ENCODE measurements at places on chromosomes 1 and 21.

DNA sequence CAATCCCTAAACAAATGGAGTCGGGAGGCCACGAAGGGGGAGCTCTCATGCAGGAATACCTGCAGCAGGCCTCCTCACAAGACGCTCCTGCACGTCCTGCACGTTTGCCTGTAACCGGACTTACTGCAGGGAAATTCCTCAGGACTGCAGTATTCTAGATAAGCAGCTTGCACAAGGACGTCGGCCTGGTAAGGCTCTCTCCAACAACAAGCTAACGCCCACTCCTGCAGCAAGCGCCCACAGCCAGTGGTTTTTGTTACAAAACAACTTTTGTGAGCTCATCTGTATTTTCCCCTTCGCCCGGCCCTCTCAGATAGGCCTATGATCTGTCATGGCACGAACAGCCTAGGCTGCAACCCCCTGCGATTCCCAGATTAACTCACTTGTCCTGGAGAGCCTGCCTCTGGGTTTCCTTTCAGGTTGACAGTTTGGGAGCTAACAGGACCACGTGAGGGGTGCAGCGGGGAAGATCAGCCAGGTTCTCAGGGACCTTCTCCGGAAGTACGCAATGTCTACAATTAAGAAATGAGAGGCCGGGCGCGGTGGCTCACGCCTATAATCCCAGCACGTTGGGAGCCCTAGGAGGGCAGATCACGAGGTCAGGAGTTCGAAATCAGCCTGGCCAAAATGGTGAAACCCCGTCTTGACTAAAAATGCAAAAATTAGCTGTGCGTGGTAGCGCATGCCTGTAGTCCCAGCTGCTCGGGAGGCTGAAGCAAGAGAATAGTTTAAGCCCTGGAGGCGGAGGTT is 921 bp upstream of the MIB2 start:
- DNase-seq = peak; percentile 39

GRCh38 chr1:59596956-59597355 is 217.8 kb upstream of the HOOK1 start:
- DNase-seq = no peak

GRCh38 chr1:155696524-155696923 is 7.6 kb downstream of the DAP3 start:
- no peak for DNase-seq

GRCh38 chr1:25529518-25530185 is 13.8 kb upstream of the LDLRAP1 start:
- DNase-seq = no peak

DNA sequence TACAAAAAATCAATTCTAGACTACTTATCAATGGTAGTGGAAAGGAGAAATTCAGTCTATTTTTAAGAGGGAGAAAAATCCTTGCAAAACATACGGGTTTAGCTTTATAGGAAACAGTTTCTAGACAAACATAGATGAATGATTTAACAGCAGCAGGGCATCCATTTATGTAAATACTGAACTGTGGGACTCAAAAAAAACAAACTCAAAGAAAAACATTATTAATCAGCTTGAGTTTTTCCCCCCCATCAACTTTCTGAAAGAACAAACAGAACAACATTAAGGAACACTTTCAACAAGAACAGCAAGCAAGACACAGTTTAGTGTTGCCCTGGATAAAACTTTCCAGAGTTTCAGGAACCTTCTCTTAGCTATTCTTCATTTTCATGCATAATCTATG is 147.3 kb upstream of the KCNK2 start:
- no peak for DNase-seq

GRCh38 chr1:182279724-182280503 is 111.7 kb downstream of the GLUL start:
- DNase-seq = no peak

DNA sequence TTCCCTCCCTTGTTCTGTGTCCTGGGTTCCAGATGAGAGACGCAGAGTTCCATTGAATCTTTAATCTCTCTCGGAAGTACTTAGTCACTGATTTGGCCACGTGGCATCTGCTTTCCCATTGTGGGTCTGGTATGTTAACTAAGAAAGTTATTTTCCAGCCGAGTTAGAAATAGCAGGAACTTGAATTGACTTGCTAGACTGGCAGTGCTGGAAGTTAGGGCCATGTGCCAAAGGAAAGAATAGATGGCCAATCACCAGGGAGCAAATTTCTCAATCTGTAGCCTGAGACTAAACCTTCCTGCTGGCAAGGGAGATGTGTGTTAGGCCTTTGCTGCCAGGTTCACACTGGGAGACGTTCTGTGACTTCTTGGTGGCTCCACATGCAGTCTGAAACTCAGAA is 24.2 kb upstream of the SLFNL1 start:
- no peak for DNase-seq

- DNase-seq = no peak
These were observed 9.5 kb downstream of the JAK1 start for GRCh38 chr1:64956733-64957441.

DNA sequence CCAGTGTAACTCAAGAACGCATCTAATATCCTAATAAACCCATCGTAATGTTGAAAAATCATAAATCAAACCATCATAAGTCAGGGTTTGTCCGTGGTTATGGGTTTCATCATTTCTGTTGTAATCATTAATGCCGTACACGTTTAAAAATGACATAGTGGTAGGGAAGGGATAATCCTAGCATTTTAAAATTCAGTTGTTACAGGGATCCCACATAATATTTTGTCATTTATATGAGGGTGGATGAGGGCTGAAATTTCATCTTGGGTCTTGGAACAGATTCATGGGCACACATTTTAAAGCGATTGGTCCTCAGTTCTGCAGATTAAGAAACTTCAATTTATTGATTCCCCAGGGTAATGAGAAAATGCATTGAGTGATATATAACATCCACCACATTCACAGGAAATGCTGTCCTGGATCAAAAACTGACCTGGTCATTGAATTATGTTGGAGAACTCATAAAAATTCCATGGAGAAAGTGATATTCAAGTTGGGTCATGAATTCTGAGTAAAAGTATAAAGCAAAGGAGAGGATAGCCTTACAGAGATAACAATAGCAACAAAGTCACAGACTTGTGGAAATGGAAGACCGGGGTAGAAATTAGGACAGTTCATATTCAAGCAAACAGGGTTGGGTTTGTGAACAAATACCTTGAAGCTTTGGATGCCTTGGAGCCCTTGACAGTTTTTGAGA is 1527.3 kb upstream of the TPTE start:
- no peak for DNase-seq

GRCh38 chr1:24319962-24320361 is 805 bp downstream of the GRHL3 start:
- DNase-seq = no peak

GRCh38 chr1:2275796-2276536 is 47.8 kb downstream of the SKI start:
- DNase-seq = no peak

GRCh38 chr1:228765168-228765946 is 30.1 kb downstream of the RHOU start:
- DNase-seq = no peak

- DNase-seq = no peak
These were observed 899.2 kb downstream of the NCAM2 start for GRCh38 chr21:21897275-21897883.

- no peak for DNase-seq
These were observed 5.7 kb upstream of the MATN1 start for GRCh38 chr1:30728832-30729638.

GRCh38 chr1:101028466-101028865 is 2.9 kb upstream of the DPH5 start:
- DNase-seq = no peak

DNA sequence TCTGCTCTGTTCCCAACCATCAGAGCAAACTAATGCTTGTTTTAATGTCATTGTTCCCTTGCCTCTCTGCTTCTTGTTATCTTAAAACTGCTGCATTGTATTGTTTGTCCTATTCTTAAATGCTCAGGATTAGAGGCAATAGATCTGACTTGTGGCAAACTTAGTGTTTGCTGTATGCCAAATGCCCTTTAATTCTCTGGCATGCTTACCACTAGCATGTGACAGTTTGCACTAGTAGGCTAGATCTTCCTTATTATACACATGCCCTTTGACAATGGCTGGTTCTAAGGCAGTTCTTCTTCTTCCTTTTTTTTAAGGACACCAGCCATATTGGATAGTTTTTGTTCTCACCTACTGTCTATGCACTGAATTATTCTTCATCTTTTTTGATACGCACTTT is 30.1 kb downstream of the PALMD start:
- no peak for DNase-seq

GRCh38 chr1:56065729-56066128 is 513.6 kb downstream of the PLPP3 start:
- no peak for DNase-seq

GRCh38 chr1:59272507-59272906 is 24.4 kb upstream of the FGGY start:
- DNase-seq = no peak

DNA sequence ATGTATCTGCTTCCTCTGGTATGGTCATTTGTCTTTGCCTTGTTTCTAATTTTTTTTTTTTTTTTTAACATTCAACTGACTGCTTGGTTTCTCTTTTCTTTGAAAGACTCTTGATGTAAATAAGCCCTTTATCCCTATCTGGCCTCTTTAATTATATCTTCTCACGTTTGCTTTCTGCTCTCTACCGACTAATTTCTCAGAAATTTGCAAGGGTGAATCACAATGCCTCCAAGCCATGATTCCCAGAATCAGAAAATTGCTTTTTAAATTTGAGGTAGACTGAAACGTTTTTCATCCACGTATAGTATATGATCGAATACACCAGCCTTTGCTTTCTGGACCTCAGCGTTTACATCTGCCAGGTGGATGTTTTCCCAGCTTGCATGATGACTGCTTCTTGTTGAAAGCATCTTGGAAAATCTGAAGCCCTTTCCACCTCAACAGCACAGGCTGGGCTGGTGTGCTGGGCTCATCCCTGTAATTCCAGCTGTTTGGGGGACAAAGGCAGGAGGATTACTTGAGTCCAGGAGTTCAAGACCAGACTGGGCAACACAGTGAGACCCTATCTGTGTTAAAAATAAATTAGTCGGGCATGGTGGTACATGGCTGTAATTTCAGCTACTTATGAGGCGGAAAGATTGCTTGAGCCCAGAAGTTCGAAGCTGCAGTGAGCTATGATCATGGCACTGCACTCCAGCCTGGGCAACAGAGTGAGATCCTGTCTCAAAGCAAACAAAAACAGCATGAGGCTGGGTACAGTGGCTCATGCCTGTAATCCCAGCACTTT is 35.0 kb upstream of the GPR137B start:
- no peak for DNase-seq

- DNase-seq = peak; percentile 59
These were observed 3.6 kb upstream of the SETDB1 start for GRCh38 chr1:150922519-150922975.

DNA sequence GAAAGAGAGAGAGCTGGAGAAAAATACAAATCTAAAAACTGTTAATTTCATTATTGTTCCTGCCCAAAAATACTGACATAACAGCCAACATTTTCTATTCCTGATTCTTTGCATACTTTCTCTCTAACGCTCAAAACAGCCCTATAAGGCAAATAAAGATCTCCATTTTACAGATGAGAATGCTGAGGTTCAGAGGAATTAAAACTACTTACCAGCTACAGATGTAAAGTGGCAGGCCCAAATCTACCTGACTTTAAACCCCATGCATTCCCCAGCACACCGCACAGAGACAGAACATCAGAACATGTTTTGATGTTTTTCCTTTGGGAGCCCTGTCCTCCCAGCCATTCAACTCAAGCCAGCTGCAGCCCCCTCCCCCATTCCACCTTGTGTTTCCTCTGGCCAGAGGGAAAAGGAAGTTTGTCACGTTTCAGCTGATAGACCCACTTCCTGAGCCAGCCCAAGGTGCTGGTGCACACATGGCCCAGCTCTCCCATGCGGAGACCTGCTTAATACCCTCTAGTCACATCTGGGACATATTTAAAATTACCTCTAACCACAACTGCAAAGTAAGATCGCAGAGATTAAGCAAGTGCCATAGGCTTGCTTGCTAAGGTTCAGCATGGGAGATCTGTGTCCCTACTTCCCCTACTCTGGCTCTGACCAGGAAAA is 133.1 kb upstream of the NFIA start:
- no peak for DNase-seq

DNA sequence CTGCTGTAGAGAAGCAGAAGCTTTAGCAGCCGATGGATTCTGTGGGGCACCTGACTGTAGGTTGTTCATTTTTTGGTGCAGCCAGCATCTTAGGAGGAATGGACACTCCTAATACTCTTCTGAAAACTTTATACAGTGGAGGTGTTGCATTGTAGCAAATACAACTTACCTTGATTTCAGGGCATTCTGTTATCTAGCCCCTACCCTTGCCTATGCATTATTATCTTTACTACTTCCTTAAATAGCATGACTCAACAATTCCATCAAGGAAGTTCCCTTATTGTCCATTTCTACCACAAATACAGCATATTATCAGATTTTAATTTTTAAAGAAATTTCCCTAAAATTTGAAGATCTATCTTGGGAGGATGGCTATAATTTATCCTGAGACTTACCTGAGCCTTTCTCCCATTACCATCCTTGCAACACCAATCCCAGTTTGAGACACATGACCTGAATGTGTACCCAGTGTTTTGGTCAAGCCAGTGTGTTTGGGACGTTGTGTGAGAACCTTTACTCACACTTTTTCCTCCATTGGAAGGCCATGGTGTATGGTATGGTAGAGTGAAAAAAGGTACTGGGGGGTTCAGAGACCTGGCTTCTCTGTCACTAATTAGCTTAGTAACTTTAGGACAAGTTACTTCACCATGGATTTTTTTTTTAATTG is 9.2 kb downstream of the POU2F1 start:
- no peak for DNase-seq

DNA sequence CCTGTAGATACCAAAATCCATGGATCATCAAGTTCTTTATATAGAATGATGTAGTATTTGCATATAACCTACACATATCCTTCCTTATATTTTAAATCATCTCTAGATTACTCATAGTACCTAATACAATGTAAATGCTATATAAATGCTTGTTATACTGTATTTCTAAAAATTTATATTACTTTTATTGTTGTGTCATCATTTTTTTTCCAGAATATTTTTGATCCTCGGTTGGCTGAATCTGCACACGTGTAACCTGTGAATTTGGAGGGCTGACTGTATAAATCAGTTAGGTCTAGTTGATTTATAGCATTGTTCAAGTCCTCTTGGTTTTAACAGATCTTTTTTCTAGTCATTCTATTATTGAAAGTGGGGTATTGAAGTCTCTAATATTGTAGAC is 23.3 kb downstream of the OBSCN start:
- no peak for DNase-seq

Measured in stimulated activated CD4-positive, alpha-beta T cell treated with anti-CD3 and anti-CD28 coated beads, Interleukin-1b, Interleukin-23, amount 100 ng/mL, for 24 hours (primary cell).